ENCODE measurements at places on chromosomes 12 and 14.

GRCh38 chr12:14239935-14240872 is 125.3 kb upstream of the ATF7IP start:
- no peak for DNase-seq

GRCh38 chr14:73717711-73718417 is 3.7 kb upstream of the PNMA1 start:
- DNase-seq, result no peak

- no peak for DNase-seq
Observed at GRCh38 chr12:24838531-24838950, 110.4 kb downstream of the BCAT1 start.

DNA sequence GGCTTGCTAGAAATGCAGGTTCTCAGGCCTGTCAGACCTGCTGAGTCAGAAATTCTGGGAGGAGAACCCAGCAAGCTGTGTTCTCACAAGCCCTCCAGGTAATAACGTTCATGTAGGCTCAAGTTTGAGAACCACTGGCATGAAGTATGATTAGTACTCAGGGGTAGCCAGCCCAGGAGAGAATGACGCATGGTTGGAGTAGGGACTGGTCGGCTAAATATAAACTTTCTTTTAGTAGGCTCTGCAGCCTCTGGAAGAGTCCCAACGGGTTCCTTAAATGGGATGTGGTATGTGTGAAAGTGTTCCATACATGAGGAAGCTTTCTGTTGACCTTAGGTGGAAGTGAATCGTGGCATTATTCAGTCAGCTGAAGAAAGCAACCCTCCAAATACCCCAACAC is 209.3 kb downstream of the SLC41A2 start:
- peak; percentile 63 for DNase-seq

GRCh38 chr12:130461447-130461815 is 123.7 kb downstream of the PIWIL1 start:
- DNase-seq, result no peak

- no peak for DNase-seq
Observed at GRCh38 chr12:128077211-128077916, 189.6 kb upstream of the TMEM132C start.

GRCh38 chr14:51094282-51094821 is 553 bp downstream of the TRIM9 start:
- peak; percentile 86 for DNase-seq

GRCh38 chr12:99231031-99231430 is 416.5 kb upstream of the GARIN6 start:
- no peak for DNase-seq

- no peak for DNase-seq
Observed at GRCh38 chr12:100661300-100661951, 87.9 kb downstream of the GAS2L3 start.

DNA sequence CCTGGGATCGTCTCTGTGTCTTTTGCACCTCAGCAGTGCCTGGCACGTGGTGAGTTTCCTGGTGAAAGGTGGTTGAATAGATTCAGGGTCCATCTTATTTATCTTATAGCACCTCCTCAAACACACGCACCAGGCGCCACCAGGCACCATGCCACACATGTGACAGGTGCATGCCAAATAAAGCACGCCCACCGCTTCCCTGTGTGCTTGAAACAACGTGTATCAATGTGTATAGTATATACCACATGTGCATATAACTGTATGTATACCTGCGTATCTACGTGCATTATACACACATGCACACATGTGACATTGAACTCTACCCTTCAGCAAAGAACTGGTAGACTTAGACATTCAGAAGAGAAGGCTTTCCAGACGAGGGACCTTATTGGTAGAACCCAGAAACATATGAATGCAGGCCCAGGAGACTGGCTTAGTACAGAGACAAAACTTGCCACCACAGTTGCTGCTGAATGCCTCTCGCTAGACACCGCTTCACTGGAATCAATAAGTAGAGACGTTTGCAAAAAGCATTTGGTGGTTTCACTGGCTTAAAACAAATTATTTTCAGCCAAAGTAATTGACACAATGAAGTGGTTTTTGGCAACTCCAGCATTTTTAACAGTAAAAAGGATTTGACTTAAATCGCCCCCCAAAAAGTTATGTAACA is 10.0 kb downstream of the EML1 start:
- DNase-seq, result peak; percentile 58

DNA sequence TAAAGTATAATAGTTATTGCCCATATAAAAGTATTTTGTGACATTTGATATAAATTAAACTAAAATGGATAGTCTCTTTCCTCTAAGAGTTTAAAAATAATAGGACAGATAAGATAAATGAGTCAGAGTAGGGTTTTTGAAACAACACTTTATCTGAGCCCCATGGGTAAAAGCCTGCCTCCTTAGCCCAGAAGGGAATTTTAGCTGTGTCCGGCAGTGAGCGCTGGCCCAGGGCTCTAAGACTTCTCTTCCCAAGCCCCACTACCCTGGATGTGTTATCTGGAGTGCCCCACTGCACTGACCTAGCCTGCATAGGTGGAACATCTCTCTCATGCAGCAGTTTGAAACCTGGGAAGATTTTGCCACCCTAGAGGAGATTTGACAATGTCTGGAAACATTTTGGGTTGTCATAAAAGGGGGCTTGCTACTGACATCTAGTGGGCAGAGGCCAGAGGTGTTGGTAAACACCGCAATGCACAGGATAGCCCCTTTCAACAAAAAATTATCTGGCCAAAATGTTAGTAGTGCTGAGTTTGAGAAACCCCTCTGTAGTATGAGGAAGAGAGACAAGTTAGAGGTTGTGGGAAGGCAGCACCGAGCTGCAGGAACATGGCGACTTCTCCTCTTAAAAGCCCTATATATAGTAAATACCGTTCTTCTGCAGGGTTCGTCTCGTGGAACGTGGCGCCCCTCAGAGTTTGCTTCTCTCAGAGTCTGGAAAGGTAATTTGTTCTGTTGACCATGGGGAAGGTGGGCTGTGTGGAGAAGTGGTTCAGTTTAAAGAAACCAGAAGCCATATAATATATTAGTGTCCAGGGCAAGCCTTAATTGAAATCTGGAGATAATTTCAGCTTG is 29.3 kb upstream of the ATF1 start:
- no peak for DNase-seq

DNA sequence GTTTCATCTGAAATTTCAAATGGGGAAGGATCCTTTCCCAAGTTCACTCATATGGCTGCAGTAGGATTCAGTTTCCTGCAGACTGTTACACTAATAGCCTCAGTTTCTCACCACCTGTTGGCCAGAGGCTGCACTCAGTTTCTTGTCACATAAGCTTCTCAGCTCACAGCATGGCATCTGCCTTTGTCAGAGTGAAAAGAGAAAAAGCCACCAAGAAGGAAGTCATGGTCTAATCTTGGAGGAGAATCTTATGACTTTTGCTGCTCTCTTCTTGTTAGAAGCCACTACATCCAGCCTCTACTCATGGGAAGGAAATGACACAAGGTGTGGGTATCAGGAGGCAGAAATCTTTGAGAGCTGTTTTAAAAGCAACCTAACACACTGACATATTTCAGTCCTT is 39.4 kb upstream of the BTG1 start:
- DNase-seq, result no peak

- no peak for DNase-seq
Observed at GRCh38 chr12:119914666-119915065, 37.5 kb upstream of the CIT start.

GRCh38 chr12:58171914-58172313 is 230.5 kb downstream of the ATP23 start:
- DNase-seq, result no peak

GRCh38 chr14:79730953-79731352 is 480.4 kb downstream of the DIO2 start:
- DNase-seq, result no peak

- DNase-seq, result no peak
Observed at GRCh38 chr12:47410862-47411261, 295.0 kb downstream of the RPAP3 start.

Measured in lower leg skin (tissue), 4 donors.